ENCODE measurements at places on chromosomes 5 and 9.

DNA sequence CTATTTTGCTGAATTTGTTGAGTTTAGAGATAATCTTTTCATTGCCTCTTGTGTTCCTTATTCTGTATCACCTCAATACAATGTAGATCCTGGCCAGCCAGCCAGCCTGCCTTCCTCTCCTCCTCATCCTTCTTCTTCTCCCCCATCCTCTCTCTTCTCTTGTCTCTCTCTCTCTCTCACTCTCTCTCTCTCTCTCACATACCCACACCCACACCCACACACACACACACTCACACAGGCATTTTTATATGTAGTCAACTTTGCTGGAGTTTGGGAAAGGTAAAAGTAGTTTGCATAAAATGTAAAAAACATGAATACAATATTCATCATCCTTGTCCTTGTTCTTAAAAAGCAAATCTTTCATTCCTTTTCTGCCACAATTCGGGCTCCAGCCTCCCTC is 60.5 kb downstream of the ZFAND5 start:
- DNase-seq = no peak

DNA sequence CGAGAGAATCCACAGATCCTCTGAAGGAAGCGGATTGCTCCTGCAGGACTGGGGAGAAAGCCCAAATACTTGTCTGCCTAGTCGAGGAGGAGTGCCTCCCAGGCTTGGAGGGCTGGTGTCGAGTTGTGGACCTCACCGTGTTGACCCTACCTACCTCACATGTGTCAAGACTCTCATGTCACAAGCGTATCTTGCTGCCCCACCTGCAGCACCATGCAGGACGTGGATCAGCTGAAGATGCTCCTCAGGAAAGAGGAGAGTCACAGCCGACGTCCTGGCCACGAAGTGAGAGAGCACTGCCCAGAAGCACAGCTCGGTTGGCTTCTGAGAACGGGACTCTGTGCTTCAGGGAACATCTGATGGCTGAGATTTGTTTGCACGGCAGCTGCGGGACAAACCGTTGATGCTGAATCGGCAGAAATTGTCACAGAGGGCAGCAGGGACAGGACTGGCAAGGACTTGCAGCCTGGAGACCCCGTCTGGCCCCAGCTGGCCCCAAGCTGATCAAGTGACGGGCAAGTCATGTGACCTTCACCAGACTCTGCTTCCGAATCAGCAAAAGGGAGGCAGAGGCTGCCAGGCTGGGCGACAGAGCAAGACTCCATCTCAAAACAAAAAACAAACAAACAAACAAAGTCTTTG is 119.1 kb upstream of the ITGA1 start:
- no peak for DNase-seq

GRCh38 chr5:135171336-135171735 is 137.3 kb upstream of the PITX1 start:
- peak; percentile 4 for DNase-seq

DNA sequence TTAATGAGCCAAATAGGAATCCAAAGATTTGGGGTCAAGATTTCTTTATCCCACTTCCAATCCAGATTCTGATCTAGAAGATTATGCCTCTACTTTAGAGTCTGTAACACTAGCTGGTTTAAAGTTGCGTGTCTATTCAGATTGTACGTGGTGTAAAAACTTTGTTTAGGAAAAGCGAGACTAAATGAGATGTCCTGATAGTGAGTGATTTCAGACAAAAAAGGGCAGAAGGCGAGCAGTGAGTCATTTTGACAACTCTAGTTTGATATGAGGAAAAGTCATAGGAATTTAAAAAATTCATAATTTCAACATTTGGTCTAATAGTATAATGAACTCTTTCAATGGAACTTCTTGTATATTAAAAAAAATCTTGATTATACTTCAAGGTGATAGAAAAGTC is 119.6 kb upstream of the KLF9 start:
- no peak for DNase-seq

DNA sequence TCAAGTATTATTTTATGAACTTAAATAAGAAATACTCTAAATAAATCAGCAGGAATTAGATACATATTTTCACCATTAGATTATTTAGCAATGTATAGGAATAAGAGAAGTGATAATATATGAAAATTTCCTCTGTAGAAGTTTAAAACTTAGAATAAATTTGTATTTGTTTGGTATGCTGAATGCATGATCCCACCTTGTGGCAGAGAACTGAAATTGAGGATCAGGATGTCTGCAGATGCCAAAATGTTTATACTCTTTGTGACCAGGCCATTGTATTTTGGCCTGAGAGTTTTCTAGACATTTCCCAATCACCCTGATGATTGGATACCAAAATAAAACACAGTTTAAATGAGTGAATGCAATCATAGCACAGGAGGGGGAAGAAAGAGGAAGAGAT is 6.3 kb downstream of the TYRP1 start:
- no peak for DNase-seq

- DNase-seq = no peak
Measured at GRCh38 chr5:27020973-27021372, 17.4 kb downstream of the CDH9 start.

DNA sequence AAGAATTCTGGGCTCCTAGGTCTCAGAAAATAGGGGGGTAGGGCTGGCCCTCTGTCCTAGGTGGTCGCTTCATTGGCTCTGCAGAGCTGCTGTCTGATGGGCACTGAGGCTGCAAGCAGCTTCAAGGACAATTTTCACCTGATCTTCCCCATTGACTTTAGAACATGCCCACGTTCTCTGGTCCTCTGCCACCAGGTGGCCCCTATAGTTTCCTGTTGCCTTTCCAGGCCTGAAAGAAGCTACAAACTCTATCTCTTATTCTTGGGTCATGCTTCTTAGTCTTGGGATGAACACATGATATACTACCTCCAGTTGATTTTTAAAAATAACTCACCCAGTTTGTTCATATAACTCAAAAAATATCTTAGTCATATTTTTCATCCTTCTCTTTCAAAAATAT is 26.3 kb downstream of the SPZ1 start:
- DNase-seq = peak; percentile 41

DNA sequence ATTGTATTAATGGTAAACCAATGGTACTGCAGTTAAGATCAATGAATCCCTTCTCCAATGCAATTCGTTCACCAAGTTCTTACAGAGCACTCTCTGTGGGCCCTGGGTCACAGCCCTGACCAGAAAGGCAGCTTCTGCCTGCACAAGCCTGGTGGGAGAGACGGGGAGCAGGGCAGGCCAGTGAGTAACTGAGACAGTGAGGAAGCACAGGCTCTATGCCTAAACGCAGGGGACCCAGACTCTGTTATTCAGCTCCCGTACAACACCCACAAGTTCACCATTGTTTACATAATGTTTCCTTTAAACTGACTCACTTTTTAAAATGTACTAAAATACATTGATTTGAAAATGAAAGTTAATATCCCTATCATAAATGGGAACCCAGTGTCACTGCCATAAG is 40.5 kb upstream of the CTSL start:
- DNase-seq = no peak

- no peak for DNase-seq
Measured at GRCh38 chr5:123814801-123815470, 303.0 kb downstream of the CSNK1G3 start.

DNA sequence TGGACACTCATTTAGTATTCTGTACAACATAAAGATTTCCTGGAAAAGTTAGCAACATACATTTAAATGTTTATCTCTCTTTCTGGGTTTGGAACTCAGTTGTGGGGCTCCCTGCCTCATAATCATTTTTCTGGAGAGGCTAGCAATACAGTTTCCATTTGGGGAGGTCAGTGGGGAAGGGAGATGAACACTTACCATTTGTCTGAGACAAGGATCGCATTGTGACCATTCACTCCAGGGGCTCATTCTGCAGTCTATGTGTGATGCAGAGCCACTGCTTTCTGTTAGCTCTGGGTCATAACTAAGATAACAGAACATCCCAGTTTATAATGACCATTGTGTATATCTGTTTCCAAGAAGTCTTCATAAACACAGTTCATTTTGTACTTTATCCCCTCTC is 22.4 kb downstream of the C9 start:
- no peak for DNase-seq

DNA sequence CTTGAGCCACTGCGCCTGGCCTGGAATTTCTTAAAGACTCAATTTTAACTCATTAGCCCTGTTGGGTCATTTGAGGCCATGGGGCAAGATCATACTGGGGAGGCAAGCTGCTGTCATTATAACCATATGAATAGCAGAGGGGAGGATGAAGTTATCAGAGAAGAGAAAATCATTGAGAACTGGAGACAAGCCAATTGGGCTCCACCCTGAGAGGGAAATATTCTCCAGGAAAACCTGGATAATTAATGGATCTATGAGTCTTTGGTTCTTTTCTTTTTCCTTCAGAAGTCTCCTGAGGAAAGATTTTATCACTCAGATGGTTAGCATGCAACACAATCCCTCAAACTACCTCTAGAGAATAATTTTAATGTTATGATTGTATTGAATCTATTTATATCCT is 569.6 kb upstream of the TUSC1 start:
- DNase-seq = no peak

- DNase-seq = no peak
Measured at GRCh38 chr5:160697281-160697680, 154.7 kb downstream of the ATP10B start.

DNA sequence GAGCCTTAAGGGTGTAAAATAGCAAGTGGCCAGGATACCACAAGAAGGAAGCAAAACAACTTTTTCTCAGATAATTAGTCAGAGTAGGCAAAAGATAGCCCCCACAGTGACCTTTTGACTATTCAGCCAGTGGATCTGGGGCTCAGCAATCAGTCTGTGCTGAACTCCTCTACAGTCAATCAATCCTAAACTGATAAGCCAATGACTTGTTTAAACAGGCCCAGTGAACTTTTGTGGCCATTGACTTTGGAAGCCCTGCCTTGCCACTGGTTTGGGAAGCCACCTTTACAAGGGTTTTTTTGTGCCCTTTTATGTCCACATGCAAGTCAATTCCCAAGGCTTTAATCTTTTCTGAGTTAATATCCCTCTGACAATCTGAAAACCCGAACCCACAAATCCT is 1565.0 kb upstream of the WWC1 start:
- DNase-seq = no peak

- no peak for DNase-seq
Measured at GRCh38 chr5:31770132-31770720, 131.3 kb downstream of the PDZD2 start.

- peak; percentile 82 for DNase-seq
Measured at GRCh38 chr9:109320742-109321448, at the start of gene EPB41L4B. TSS of gene EPB41L4B (minus strand) at chr9:109321059. CDS start at chr9:109320446, 613 bp downstream.

DNA sequence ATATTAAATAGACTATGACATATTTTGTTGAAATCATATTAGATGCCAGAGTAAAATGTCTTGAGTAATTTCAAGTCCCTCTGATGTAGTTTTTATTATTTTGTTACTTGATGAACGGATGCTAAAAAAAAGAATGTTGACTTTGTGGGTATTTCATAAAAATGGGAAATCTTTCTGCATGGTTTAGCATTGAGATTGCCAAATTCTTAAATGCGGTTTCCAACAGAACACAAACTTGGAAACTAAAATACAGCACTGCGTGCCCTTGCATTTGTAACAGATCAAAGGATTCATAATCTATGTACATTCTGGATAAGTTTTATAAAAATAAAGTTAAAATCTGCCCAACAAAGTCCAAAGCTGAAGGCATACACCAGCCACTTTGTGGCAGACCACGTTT is 425.5 kb upstream of the DAB2 start:
- DNase-seq = no peak

DNA sequence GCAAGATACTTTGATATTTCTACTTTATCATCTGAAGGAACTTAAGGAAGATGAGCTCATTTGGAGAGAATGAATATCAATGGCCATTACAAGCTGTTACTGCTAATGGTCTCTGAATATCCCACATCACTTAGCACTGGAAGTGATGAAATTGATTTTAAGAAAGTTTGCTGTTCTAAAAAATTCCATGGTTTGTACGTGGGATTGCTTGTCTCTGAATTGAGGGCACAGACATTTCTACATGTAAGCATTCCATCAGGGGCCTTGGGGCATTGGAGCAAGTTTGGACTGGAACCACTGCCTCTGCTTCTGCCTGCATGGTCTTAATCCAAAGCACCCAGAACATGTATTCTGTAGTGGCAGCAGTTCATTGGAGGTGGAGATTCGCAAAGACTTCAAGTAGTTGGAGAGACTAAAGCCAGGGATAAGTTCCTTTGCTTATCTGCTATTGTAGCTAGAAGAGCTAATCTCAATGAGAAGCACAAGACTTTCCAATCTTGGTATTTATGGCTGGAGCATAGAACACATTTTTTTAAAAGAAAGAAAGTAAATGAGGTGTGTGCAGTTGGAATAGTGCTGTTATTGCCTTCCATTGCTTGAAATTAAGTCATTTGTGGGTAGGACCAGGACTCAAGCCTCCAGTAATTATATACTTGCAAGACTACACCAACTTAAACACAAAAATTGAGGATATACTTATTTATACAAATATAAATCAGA is 424.2 kb downstream of the SPATA31D1 start:
- DNase-seq = no peak

GRCh38 chr9:34048727-34049629 is at the start of gene UBAP2:
TSS of gene UBAP2 (minus strand) at chr9:34048887. CDS start at chr9:34017148, 31,739 bp downstream.
- peak; percentile 99 for DNase-seq

DNA sequence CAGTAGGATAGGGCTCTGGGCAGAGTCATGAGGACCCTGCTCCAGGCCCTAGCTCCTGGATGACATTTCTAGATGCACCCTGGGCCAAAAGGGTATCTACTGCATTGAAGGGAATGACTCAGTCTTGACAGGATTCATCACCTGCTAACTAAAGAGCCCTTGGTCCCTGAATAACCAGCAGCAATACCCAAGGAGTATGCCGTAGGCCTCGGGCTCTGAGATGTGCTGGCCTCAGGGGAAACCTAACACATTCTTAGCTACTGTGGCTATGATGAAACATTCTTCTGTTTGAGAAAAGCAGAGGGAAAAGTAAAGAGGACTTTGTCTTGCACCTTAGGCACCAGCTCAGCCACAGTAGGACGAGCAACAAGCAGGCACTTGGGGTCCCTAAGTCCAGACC is 89.5 kb upstream of the SLC1A1 start:
- DNase-seq = no peak

GRCh38 chr5:93589829-93590215 is 6.8 kb downstream of the NR2F1 start:
- no peak for DNase-seq

DNA sequence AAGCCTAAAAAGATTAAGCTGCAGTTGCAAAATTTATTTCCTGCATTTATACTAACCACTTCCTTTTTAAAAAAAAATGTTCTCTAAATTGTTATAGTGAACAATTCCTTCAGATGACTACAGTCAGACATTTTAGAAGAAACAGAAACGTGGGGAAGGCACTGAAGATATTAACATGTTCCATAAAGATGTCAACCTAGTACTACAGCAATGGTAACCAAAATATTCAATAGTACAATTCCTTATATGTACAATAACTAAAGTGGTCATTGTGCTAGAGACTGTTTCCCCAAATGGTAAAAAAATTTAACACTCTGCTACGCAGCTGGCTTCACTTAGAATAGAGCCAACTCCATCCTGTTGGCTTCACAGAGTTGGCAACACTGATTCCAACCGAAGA is 97.7 kb downstream of the FNBP1 start:
- peak; percentile 28 for DNase-seq

DNA sequence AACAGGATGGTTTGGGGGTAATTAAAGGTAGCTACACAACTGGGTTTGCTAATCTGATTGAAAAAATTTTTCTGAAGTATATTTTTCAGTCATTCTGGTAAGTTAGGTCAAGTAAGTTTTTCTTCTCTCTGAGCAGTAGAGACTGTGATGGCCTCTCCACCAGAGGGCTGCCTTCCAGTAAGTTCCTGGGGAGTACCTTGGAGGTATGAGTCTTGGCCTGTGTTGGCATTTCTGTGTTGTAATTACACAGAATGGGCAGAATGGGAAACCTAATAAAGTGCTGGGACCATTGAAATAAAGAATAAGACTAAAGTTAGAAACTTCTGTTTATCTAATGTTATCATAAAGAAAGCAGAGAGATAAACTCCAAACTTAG is 430.8 kb downstream of the ARHGEF28 start:
- DNase-seq = no peak

GRCh38 chr9:32735476-32735875 is 47.9 kb upstream of the TMEM215 start:
- no peak for DNase-seq

All from KBM-7 (cell line).